ENCODE measurements at places on chromosomes 7 and 10. TPM values are rescaled to one million over a fixed set of nuclear protein-coding genes. Genes with fewer than 3 reads are reported as not detected.

- peak; percentile 85 for DNase-seq
Measured at GRCh38 chr7:149883452-149883861, 9.7 kb downstream of the ATP6V0E2 start.

DNA sequence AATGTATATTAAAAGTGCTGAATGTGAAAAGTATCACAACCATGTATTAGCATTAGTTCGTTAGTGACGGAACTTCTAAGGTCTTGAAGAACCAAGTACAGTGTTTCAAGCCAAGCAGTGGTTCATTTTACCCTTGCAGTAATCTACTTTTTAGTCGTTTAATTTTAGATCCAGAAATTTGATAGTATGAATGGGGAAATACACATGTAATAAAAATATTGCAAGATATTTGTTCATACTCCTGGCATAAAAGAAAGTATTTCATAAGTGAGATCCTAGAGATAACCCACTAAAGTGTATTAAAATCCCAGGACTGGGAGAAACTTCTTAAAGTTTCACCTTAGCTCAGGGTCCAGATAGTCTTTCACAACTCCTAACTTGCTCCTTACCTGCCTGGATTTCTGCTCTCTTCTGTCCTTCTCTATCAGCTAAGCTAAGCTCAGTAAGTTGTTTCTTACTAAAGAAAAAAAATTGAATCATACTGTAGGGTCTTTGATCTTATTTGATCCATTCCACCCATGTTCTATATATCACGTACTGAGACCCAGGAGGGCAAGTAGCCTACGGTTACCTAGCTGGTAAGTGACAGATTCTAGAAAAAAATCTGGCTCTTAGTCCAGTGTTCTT, 1.5 kb downstream of the BCAP29 start:
- no peak for DNase-seq

Gene DYDC2
- 0.97 TPM for total RNA-seq

Gene ATRNL1
- total RNA-seq = 35.1 TPM

Gene OIT3
- total RNA-seq = 0.10 TPM

Gene ZNF239
- total RNA-seq = 2.7 TPM

GRCh38 chr7:91814189-91814588, 66.3 kb downstream of the MTERF1 start:
- no peak for DNase-seq

Gene PRKG1
- total RNA-seq = 8.9 TPM

- no peak for DNase-seq
Measured at GRCh38 chr10:28631896-28632583, 45.3 kb upstream of the BAMBI start.

Gene PTPRE
- 0.69 TPM for total RNA-seq

- no peak for DNase-seq
Measured at GRCh38 chr10:76681153-76681552, 956.5 kb downstream of the KCNMA1 start.

- DNase-seq = no peak
Measured at GRCh38 chr7:148579366-148579765, 11.2 kb upstream of the C7orf33 start.

Gene ADAM12
- 0.11 TPM for total RNA-seq

DNA sequence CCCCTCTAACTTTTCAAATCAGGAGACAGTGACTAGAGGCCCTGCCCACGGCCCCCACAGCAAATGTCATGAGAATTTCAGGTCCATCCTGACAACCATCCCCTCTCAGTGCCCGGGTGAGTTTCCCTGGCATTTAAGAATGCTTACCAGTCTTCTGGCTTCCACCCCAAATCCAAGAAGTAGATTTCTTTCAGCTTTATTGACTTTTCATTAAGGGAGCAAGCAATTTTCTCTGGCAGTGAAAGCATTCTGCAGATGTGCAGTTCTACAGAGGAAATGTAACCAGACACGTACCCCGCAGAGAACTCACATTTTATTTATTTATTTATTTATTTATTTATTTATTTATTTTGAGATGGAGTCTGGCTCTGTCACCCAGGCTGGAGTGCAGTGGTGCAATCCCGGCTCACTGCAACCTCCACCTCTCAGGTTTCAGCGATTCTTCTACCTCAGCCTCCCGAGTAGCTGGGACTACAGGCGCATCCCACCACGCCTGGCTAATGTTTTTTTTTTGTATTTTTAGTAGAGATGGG, 120.9 kb upstream of the KCTD7 start:
- no peak for DNase-seq

DNA sequence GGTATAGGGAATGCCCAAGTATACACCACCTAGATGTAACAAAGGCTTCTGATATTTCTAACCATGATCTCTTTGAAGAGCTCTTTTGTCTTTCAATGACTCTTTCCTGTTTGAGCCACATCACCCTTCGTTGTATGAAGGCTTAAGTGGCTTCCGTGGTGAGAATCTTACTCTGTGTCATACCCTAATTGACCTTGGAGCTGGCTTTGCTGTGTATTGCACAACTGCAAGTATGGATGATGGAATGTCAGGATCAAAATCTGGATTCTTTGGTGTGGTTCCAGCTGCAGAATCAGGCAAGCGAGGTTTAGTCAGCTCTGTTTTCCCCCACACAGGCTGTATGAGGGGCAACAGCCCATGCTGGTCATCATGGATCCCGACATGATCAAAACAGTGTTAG, 16.0 kb downstream of the CYP3A43 start:
- DNase-seq = no peak

GRCh38 chr10:3749600-3749999, 35.4 kb downstream of the KLF6 start:
- DNase-seq = no peak

- peak; percentile 10 for DNase-seq
Measured at GRCh38 chr7:139680676-139681462, 96.9 kb downstream of the HIPK2 start.

DNA sequence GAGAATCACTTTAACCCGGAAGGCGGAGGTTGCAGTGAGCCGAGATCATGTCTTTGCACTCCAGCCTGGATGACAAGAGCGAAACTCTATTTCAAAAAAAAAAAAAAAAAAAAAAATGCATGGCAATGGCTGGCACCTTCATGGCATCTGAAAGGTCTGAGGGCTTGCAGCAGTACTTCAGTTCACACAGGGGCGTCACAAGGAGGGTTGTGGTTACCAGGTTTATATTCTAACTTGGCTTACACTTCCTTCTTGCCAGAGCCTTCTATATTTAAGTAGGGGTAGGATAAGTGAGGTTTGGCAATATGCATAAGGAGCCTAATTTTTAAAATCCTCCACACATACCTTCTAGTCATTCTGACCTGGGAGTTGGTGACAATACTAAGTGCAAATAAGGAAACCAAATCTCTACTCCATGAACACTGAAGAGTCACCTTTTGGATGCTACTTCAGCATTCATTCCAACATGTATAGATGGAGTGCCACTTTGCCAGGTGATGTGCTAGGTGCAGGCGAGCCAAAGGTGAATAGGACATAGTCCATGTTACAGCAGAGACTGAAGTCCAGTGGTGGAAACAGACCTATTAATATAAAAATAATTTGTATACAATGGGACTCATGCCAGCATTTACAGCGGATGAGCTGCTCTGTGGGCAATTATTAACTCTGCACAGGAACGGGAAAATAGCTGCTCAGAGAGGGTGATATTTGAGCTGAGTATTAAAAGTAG, 57.8 kb upstream of the PDCD4 start:
- no peak for DNase-seq

DNA sequence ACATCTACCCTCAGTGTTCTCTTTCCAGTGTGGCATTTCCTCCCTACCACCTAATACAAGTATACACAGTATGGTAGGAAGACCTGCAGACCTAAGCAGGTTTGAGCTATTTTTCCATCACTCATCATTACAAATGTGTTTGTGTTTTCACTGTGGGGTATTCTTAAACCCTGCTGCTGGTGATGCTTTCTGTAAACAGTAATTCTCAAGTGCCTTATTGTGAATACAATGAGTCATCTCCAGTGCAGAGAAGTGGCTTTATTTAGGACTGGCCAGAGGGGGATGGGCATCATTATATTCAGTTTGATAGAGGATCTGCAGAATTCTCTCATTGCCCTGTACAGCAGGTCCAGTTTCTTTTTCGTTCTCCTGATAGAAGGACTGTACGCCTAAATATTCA, 63.7 kb downstream of the GRM8 start:
- DNase-seq = no peak

DNA sequence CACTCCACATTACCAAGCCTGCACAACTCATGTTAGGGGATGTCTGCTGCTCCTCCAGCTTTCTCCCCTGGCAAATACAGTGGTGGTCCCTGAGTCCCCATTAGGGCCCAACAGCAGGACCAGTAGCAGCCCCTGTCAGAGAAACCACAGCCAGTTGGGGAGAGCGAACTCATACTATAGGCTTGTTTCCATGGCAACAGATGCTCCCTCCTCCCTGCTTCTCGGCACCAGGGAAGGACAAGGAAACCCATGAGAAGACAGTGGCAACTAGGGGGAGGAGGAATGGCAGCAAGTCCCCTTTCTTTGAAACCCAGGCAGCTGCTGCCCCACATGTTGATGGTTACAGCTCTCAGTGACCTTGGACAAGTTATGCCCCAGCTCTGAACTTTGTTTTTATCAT, 326.4 kb downstream of the KCNMA1 start:
- peak; percentile 74 for DNase-seq

GRCh38 chr7:69638674-69639073, 40.4 kb downstream of the AUTS2 start:
- peak; percentile 39 for DNase-seq

GRCh38 chr7:73823257-73823656, 7.5 kb upstream of the CLDN4 start:
- no peak for DNase-seq

DNA sequence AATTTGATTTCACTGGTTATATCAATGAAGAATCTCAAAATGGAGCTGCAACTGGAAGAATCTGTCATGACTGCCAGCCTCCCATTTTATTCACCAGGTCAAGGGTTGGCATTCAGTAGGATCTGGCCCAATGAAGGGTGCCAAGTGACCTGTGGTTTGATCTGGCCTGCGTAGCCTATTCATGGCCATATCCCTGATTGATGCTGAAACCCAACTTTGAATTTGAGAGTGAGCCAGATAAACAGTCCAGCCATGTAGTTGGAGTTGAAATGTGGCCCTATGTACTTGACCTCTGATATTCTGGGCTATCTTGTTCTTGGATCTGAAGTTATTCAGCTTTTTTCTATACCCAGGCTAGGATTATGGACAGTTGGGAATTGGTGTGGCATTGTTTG, 1.5 kb downstream of the MKLN1 start:
- DNase-seq = no peak

GRCh38 chr7:65004575-65004974, 1.9 kb downstream of the ERV3-1 start:
- DNase-seq = no peak

GRCh38 chr10:79320820-79321493, 26.3 kb upstream of the PPIF start:
- DNase-seq = no peak

GRCh38 chr10:103149991-103150622, 43.0 kb downstream of the NT5C2 start:
- no peak for DNase-seq

- no peak for DNase-seq
Measured at GRCh38 chr7:69823151-69823744, 225.0 kb downstream of the AUTS2 start.

- no peak for DNase-seq
Measured at GRCh38 chr10:104456802-104457542, 103.3 kb downstream of the CFAP58 start.

DNA sequence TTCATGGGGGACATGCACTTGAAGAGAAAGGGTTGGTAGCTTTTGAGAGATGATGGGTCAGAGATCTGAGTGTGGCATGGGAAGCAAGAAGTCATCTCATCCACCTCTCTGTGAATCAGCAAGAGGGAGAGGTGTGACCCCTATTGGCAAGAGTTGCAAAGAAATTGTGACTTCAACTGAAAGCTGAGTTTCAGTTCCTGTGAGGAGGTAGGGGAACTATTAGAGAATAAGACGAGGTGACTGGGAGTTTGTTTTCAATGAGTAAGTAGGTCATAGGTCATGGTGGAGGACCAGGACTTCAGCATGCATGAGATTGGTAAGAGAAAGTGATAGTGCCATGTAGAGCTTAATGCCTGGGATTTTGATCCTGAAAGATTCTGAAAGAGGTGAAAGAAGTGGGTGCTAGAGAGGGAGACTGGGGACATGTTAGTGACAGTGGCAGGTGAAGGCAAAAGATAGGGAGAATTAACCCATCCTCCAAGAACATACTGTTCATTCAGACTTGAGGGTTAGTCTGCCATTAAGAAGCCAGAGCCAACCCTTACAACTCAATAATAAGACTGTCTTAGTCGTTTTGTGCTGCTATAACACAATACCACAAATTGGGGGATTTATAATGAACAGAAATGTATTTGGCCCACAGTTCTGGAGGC, 75.5 kb upstream of the CAPZA2 start:
- DNase-seq = peak; percentile 43

Gene HGF
- total RNA-seq = 1.1 TPM

Gene DNAH11
- 1.6 TPM for total RNA-seq

DNA sequence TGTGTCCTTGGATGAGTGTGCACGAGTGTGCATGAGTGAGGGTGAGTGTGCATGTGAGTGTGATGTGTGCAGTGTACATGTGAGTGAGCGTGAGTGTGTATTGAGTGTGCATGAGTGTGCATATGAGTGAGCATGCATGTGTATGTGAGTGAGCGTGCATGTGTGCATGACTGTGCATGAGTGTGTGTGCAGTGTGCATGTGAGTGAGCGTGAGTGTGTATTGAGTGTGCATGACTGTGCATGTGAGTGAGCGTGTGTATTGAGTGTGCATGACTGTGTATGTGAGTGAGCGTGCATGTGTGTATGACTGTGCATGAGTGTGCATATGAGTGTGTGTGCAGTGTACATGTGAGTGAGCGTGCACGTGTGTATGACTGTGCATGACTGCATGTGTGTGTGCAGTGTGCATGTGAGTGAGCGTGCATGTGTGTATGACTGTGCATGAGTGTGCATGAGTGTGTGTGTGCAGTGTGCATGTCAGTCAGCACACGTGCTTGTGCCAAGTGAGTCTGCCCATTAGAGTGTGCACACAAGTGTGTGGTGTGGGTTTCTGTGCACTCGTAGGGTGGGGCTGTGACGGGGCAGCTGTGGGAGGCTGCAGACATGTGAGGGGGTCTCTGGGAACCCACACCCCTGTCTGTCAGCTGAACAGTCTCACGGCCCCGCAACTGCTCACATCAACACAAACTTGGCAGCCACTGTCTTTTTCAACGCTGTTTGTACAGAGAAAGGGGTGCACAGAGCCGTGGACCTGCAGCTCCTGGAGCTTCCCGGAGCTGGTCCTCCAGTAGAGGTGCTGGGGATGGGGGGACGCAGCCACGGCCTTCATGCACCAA, 14.8 kb downstream of the FOXL3 start:
- no peak for DNase-seq

DNA sequence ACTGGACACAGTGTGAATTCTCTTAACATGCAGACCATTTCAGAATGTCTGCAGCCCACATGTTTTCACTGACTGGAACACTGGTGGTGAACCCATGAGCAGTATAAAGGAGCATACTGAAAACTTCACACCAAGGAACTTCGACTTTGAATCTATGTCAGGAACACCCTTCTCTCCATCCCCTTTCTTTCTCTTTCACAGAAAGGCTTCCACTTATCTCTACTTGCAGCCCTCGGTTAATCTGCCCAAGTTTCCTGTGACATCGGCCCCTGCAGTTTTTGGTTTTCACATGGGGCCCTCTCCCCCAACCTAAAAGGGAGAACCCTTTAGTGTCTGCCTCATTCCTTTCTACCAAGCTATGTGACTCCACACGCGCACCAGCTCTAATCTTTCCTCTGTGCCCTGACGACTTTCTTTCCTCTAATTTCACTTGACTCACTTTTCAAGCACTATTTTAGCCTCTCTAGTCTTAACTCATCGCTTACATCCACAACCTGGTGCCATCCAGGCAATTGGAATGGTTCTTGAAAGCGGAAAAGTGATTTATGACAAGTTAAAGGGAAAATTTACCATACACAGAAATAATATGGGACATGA, 70.1 kb downstream of the RELN start:
- DNase-seq = no peak

Gene OPN1SW
- total RNA-seq = not detected

- no peak for DNase-seq
Measured at GRCh38 chr10:35887685-35888084, 245.6 kb upstream of the FZD8 start.

Data from H7 (cell line).